ENCODE measurements at places on chromosomes 1 and 21. TPM values are rescaled to one million over a fixed set of nuclear protein-coding genes. Genes with fewer than 3 reads are reported as not detected.

The RGS8 gene
- polyA plus RNA-seq, result not detected

The FLG2 gene
- 0.04 TPM for polyA plus RNA-seq

The PRAMEF10 gene
- polyA plus RNA-seq, result not detected

The ADGRL2 gene
- 25.3 TPM for polyA plus RNA-seq

The NPHS2 gene
- polyA plus RNA-seq, result not detected

The PTGER3 gene
- 1.1 TPM for polyA plus RNA-seq
